Stimulated activated CD4-positive, alpha-beta T cell treated with anti-CD3 and anti-CD28 coated beads, TNF-alpha, amount 100 ng/mL, for 24 hours (primary cell): ENCODE measurements at places on chromosomes 16 and 17.

GRCh38 chr17:57657211-57657610 is 87.9 kb downstream of the CCDC182 start:
- no peak for DNase-seq

- no peak for DNase-seq
Measured at GRCh38 chr16:67226295-67226803, 581 bp upstream of the TMEM208 start.

- DNase-seq, result no peak
Measured at GRCh38 chr16:67329901-67330300, 3.3 kb downstream of the LRRC36 start.

DNA sequence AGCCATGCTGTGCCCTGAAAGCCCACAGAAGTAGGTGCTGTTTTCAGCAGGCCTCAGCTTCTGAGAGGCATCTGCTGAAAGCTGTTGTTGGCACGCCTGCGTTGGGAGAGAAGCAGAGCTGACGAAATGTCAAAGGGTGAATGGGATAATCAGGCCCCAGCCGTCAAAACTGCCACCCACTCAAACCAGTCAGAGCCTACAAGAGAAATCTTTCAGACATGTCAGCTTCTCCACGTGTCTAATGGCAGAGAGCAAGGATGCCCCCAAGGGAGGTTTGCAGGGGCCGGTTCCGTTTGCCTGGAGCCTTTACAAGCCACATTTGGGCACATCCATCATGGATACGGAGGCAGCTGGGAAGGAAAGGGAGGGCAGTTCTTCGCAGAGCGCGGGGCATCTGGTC is 568.2 kb upstream of the EEF2KMT start:
- DNase-seq, result no peak

GRCh38 chr16:14564323-14564722 is 65.7 kb downstream of the PARN start:
- DNase-seq, result no peak

DNA sequence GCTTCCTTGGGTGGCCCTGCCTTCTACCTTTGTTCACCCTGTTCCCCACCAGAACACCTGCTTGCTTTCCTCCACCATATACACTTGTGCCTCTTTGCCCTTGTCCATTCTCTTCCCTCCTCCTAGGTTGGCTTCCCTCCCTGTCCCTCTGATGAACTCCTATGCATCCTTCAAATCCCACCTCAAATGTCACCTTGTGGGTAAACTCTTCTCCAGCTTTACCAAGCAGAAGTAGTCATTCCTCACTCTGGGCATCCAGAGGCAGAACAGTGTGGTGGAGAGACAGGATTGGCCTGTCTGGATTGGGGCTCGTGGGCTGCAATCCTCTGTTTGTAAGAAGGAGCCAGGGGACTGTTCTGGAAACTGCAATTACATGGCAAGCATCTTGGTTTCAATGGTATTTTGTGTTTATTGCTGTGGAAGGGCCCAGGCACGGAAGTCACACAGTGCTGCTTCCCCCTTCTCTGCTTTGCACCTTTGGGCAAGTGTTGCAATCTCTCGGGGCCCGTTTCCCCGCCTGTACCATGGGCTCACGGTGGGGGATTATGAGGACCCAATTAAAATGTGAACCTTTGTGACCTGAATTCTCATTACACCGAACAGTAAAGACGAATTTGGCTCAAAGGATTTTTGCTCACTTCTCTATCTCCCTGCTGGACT is 21.9 kb upstream of the NXPH3 start:
- DNase-seq, result no peak

DNA sequence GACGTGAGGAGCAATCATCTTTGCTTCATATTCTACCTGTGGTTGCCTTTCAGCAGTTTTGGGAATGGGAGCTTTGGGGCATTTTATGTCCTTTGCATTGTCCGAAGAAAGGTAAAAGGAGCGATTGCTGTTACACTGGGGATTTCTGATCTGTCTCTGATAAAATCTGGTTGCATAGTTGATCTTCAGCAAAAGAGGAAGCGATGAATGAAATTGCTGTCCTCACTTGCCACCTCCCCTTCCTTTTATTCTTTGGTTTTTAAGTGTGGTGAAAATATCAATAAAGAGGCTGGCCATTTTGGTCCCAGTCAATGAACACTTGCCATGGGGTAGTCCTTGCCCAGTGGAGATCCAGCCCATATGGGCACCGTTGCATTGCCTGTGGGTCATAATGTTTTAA is 236.8 kb downstream of the MSI2 start:
- no peak for DNase-seq

- no peak for DNase-seq
Measured at GRCh38 chr17:39916918-39917317, 1.5 kb downstream of the GSDMB start.

DNA sequence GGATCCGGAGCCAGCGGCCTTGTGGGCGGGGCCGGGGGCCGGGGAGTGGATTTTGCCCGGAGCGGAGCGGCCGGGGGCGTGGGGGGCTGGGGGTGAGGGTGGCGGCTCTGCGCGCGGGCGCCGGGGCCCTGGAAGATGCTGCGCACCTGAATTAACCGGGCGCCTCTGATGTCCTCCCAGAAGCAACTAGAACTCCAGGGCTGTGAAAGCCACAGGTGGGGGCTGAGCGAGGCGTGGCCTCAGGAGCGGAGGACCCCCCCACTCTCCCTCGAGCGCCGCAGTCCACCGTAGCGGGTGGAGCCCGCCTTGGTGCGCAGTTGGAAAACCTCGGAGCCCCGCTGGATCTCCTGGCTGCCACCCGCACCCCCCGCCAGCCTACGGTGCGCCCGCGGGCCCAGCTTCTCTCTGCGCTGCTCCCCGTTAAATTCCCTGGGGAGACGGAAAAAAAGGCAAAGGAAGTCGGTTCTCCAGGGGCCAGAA is 549 bp downstream of the SLC26A11 start:
- no peak for DNase-seq

- DNase-seq, result no peak
Measured at GRCh38 chr16:22838681-22839080, 24.7 kb downstream of the HS3ST2 start.

DNA sequence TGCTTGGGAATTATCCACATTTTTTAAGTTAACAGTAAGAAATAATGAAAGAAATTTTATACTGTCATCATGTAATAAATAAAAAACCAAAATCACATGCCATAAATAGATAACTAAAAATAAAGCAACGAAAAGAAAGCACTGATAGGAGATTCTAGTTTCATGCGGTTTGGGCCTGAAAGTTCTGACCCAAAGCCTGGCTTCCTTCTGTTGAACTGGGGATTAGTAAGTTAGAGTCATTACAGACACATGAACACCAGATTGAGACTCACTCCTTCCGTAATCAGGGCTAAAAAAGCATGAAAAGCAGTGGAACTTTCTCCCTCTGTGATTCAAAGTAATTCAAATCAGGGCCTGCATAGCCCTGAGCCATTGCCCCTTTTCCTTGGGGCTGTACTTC is 13.2 kb upstream of the SLC6A2 start:
- DNase-seq, result no peak

DNA sequence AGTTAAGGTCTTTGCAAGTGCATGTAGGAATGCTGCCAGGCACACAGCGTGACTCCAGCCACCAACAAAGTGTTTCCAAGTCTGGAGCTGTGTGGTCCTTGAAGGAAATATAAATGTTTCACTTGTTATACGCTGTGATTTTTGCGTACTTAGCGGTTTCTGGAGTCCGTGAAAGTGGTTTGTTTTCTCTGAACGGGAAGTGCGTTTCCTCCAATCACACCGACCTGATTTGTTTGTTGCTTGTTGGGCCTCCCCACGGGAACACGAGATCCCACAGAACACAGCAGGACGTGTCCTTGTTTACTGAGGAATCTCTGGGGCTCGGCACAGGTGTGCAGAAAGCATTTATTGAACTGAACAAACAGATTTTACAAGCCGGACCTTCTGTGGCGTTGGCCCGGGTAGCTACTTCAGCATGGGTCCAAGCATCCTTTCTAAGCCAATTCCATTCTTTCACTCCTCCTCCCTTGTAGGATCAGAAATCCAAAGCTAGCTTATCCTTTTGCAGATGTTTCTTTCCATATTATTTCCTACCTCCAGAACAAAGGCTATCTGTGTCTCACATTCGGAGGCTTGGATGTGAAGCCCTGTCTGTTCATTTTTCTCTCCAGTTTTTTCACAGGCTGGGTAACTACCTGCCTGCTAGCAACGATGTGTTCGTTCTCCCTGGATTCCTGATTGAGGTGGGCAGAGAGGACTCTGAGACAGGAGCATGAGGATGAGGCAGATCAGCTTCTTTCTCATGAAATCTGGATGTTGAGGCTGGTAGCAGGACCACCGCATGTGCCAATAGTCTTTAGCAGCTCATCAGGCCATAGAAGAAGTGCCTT is 44.6 kb downstream of the ABAT start:
- DNase-seq, result no peak

GRCh38 chr16:64409783-64410210 is 712.1 kb downstream of the CDH11 start:
- no peak for DNase-seq

DNA sequence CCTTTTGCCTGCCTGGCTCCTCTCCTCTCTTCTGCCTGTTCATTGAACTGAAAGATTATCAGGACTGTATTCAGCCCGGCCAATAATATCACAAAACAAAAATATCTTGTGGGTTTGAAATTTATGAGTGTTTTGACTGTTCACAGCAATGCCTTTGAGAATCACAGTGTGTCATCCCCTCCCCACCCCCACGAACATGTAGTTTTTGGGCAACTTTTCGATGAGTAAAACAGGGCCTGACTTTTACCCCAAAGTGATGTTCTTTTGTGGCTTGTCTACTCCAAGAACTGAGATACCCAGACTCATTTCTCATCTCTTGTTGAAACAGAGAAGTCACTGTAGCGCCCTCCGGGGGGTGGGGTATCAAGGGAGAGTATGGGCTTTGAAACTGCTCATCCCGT is 675.7 kb downstream of the WWOX start:
- peak; percentile 32 for DNase-seq

GRCh38 chr17:80763293-80763867 is 218.7 kb downstream of the RPTOR start:
- no peak for DNase-seq

- no peak for DNase-seq
Measured at GRCh38 chr16:23420011-23420410, 33.0 kb downstream of the COG7 start.

GRCh38 chr16:17271687-17272086 is 199.1 kb downstream of the XYLT1 start:
- no peak for DNase-seq

DNA sequence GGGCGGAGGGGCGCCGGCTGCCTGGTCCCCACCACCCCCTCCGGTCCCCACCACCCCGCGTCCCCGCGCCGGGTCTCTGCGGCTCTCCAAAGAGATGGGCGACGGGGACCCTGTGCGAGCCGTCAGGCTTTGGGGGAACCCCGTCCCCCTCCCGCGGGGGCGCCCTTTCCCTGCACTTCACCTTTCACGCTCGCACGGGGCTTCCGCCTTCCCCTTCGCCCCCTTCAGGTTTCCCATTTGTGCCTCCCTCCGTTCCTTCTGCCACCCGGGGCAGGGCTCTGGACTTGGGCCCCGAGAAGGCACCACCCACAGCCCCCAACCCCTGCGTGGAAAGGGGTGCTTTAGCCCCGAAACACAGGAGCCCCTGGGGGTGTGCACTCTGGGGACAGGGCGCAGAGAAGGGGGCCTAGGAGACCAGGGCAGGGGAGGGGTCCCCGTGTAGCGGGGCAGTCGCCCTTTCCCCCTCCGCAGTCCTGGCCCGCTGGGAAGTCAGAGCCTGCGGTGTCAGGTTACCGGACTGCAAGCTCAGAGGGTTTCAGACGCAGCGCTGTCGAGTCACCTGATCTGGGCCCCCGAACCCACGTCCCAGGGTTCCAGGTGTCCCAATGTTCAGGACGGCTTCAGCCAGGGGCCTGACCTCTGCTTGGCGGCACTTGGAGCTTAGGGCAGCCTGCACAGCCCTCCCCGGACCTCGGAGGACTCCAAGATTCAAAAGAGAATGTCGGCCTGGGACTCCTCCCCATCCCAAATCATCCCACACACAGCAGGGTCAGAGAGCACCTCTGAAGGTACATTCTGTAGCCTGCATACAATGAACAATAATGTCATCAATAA is 6.7 kb upstream of the CCDC92B start:
- DNase-seq, result no peak

GRCh38 chr17:55420067-55420775 is 1.4 kb downstream of the MMD start:
- no peak for DNase-seq

- DNase-seq, result no peak
Measured at GRCh38 chr16:30697264-30698138, 1.5 kb upstream of the SRCAP start.

GRCh38 chr17:11240041-11240840 is 772 bp upstream of the SHISA6 start:
- DNase-seq, result no peak

DNA sequence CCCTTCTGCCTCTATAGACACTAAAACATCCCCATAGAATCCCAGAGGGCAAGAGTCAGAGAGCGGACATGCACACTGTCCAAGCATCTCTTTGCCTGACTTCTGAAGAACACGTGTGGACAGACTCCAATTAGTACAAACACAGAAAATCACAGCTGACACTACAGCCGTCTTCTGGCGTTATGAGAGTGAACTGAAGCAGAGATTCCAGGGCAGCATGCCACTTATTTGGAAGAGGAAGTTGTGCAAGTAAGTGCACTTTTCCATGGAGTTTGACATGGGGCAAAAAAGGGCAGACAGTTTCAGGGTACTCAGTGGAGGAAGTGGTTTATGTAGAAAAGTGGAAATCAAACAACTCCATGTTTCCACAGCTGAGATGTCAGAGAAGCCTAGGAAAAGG is 16.8 kb upstream of the ZNF287 start:
- no peak for DNase-seq

- no peak for DNase-seq
Measured at GRCh38 chr16:85999778-86000177, 100.8 kb downstream of the IRF8 start.

DNA sequence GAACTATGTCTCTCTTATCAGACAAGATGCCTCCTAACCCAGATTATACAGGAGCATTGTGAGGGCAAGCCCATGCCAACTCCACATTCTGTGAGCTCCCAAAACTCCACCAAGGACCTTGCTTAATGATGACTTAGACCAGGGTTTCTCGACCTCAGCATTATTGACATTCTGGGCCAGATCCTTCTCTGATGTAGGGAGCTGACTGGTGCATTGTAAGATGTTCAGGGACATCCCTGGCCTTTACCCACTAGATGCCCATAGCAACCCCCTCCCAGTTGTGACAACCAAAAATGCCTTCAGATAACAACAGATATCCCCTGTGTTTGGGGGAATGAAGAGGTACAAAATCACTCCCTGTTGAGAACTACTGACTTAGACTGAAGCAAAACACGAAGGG is 43.6 kb downstream of the HOXB1 start:
- DNase-seq, result no peak

- DNase-seq, result no peak
Measured at GRCh38 chr17:21125862-21126261, 902 bp upstream of the DHRS7B start.
